ENCODE measurements at places on chromosomes 6 and 20.
A peak's percentile ranks its signal among the peaks of the same experiment; 100 is the strongest.

DNA sequence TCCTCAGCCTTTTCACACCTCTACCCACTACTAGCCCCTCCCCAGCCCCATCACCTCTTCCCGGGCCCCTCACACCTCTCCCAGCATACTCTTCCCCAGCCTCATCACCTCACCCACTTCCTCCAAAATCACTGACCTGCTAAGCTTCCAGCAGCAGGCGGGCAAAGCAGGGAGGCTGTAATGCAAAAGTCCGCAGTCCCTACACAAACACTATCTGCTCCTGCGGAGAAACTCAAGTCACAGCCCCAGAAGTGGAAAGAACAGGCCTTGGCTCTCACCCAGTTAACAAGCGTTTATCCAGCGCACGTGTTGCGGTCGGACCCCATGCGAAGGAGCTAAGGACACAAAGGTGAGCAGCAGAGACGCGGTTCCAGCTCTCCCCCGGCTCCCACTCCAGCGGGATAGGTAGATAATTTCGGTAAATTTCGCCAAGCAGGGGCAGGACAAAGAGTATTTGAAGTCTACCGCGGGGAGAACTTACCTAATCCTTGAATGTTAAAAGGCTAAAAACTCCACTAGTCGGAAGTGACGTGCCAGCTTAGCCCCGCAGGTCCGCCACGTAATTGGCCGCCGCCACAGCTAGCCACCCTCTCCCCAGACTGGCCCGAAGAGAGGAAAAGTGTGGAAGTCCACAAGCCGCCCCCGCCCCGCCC, 728 bp upstream of the TRIM39 start:
- peak; percentile 79 for DNase-seq

DNA sequence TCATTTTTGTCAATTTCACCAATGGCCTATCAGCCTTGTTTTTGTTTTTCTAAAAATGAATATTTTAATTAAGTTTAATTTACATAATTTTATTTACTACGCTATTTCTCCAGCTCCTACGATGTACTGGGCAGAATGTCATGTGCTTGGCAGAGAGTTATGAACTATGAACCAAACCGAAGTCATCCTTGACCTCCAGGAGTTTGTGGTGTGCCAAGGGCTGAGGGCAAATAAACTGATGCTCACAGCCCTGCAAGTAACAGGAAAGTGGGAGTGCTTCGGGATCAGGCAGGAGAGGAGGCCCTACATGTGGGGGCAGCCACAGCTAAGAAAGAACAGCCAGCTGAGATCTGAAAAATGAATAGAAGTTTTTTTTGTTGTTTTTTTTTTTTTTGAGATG, 38.6 kb downstream of the ZNF217 start:
- DNase-seq, result no peak

- no peak for DNase-seq
Measured at GRCh38 chr20:34143951-34144350, 31.9 kb upstream of the EIF2S2 start.

DNA sequence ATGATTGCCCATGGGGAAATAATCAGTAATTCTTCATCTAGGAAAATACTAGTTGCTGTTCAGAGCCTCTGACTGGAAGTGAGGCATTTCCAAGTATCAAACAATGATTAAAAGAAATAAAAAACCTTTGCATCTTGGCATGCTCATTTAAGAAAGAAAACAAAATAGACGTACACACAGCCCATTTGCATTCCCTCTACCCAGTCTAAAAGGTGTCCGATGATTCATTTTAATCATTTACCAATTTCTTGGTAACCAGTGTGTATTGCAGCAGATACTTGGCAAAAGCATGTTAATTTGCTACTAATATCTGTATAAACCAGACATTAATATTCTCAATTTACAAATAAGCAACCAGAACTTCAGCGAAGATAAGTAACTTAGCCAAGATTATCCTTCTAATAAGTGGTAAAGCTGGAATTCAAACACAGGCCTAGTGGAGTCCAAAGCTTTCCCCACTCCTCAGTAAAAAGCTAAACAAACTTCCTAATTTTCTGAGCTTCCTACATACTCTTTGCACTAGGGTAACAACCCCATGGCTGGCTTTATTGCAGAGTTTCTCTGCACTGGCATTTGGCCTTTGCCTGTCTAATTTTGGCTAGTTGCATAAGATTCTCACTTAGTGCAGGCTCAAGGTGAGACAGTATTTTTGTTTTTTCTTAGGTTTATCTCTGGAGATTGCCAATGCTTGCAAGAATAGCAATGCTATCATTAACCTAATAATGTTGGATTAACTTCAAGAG, 338.1 kb downstream of the PRKN start:
- DNase-seq, result no peak

DNA sequence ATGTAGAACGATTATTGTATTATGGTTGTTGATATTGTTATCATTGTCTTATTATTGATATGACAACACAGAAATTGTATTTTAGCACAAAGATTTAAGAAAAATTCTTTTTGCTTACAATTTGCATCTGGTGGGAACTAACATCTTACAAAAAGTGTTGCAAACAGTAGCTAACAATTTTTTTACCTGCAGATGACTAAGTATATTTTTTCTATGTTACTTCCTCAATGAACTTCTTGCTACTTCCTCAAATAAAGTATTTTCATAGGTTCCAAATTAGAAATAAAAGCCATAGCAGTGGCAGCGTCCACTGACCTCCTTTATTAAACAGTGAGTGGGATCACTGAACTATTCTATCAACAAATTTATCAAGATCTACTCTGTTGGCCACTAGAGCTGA, 847.0 kb downstream of the PHF3 start:
- DNase-seq, result no peak

- DNase-seq, result no peak
Measured at GRCh38 chr6:111971866-111972532, 81.9 kb upstream of the CCN6 start.

- DNase-seq, result no peak
Measured at GRCh38 chr20:516799-517198, 26.8 kb downstream of the CSNK2A1 start.

DNA sequence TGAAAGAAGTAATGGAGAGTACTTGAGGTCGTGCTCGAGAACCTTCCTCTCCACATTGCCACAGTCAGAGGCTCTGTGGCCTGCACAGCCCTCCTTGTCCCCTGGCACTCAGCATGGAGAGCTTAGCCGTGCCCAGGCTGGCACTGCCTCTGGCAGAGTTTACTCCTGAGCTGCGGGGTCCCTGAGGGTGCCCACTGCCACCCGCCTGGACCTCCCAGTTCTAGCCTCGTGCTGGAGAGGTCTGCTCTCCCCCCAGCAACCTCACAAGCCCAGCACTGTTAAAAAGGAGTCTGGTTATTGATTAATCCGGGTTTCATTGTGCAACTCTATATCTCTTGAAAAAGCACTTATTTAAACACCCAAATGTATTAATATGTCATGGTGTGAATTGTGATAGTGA, 226.8 kb downstream of the TMEM242 start:
- no peak for DNase-seq

DNA sequence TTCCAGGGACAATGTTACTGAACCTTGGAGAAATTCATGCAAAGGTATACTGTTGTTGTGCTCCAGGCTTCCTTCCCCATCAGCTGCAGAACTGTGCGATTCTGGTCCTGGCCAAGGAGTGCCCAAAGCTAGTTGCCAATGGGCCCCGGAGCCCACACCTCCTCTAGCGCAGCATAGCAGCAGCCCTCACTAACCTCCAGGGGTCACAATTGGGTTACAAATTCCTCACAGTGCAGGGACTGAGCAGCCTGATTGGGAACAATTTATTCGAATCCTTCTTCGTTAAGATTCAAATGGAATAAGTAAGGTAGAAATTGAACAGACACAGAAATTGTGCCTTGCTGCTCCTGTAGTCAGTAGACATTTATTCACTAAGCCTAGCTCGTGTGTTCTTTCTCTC, 284.9 kb downstream of the PRKN start:
- no peak for DNase-seq

DNA sequence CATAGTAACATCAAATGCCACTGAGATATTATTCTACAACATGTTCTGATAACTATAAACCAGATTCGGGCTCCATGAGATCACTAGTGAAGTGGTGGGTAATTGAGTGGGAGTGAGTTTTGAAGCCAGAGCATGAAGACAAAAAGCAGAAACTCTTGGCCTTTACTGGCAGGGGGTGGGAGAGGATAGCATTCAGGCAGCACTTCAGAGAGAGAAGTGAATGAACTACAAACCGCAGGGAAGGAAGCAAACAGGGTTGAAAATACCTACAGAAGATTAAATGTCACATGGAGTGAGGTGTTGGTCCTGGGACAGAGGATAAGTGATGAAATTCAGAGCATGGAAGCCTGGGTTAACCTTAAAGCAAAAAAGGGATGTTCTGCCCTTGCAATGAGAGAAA, 250.0 kb downstream of the EPM2A start:
- DNase-seq, result no peak
